ENCODE measurements at places on chromosomes 7 and 10. TPM values are rescaled to one million over a fixed set of nuclear protein-coding genes. Genes with fewer than 3 reads are reported as not detected.

DDX50 gene
- 45.6 TPM for total RNA-seq

MGMT gene
- total RNA-seq = 17.6 TPM

PAX2 gene
- total RNA-seq = not detected

TPK1 gene
- 9.9 TPM for total RNA-seq

DRGX gene
- total RNA-seq = not detected

TRIM50 gene
- not detected for total RNA-seq

FAM25A gene
- not detected for total RNA-seq

PRKRIP1 gene
- total RNA-seq = 13.8 TPM

CYP3A7 gene
- total RNA-seq = not detected

SLC16A12 gene
- total RNA-seq = 0.57 TPM

SLC26A3 gene
- not detected for total RNA-seq

SNX10 gene
- 4.0 TPM for total RNA-seq

- DNase-seq = no peak
Observed at GRCh38 chr7:50867034-50867356, 84.3 kb upstream of the GRB10 start.

GRCh38 chr7:8387551-8388256 is 45.7 kb upstream of the NXPH1 start:
- no peak for DNase-seq

DNA sequence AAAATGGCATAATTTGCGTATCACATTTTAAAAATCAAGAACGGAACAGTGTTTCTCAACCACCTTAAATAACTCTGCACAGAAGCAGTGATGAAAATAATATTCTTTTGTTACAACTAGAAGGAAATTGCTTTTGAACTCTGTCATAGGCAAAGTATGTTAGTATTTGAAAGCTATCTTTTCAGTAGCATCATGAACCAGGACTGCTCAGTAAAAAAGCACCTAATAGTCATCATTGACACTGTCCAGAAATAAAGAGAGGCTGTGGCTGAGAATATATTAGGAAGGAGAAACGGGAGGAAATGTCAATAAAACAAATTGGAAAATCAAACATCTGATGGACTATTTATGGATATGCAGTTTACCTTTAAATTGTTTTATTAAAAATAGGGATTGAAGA is 237.2 kb upstream of the AKR1E2 start:
- no peak for DNase-seq

DNA sequence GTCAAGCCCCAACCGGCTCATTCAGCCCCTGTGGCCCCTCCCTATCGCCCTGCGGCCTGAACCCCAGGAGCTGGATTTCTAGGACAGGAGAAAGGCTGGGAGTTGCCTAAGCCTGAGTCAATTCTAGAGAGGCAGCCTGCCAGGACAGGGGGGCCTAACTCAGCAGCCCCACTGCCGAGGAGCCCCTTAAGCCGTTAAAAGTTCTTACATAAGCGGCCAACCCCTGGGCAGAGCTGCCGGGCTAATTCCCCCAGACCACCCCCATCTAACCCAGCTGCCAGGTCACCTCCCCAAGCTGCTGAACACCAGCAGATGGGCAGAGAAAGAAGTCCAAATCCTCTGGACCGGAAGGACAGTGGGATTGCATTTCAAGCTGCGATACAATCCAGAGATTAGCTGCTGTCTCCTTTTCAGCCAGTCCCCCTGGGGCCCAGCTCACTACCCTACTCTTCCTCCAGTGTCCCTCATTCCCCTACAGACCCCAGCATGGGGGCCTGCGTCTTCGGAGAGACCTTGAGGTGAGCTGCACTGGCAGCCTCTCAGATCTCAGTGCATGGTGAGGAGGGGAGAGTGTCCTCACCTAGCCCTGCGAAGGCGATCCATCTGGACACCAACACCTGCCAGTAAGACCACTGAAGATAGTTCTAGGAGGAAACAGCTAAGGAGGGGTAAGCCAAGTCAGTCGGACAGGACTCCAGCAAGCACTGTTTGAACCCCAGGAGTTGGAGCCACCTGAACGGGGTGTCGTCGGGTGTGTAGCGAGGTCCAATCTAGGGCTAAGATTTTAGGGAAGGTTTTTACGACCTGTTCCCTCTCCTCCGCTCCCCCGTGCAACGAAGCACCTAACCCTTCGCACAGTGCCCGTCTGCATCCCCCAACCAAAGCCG is 830 bp downstream of the IMPDH1 start:
- peak; percentile 81 for DNase-seq

GRCh38 chr10:78377356-78377755 is 343.7 kb downstream of the RPS24 start:
- no peak for DNase-seq

- DNase-seq = no peak
Observed at GRCh38 chr10:127694580-127695193, 42.3 kb upstream of the FOXI2 start.

- DNase-seq = no peak
Observed at GRCh38 chr10:85946713-85947326, 419.8 kb downstream of the GRID1 start.

GRCh38 chr10:112533916-112534315 is 86.9 kb downstream of the VTI1A start:
- no peak for DNase-seq

DNA sequence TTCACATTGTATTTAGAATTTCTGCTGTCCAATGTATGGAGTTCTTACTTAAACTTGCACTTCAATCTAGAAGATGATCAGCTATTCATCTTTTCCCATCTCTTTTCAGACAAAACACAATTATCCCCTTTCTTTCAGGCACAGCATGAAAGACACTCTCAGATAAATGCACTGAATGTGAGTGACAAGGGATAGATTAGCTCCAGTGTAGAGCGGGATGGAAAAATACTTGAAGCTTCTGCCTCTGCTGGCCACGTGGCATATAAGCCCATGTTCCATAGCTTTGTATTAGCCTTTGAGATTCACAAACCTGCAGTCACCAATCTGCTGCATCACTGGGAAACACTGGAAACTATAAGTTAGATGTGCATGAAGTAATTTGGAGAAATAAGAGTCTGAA is 162.2 kb upstream of the FAM3C start:
- no peak for DNase-seq

DNA sequence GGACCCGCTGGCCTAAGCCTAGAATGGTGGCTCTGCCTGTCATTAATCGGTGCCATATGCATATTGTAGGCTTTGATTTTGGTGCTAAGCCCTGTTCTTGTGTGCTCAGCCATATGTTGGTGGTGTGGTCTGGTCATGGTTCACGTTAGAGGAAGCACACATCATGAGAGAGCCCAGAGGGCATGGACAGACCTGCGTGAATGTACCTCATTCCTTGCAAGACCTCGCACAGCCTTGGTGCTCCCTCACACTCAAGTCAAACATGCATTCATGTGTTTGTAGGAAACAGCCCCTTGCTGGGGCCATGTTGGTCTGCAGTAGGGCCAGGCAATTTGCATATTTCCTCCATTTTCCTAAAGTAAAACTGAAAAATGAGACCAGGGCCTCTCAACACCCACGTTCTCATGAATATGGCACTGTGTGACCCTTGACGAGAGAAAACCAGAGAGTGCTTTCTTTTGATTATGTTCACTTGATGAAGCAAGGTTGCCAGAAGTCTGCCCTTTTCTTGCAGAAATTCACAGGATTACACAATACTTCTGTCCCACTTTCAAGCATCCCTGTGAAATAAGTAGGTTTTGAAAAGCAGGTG is 268.7 kb downstream of the CELF2 start:
- no peak for DNase-seq

DNA sequence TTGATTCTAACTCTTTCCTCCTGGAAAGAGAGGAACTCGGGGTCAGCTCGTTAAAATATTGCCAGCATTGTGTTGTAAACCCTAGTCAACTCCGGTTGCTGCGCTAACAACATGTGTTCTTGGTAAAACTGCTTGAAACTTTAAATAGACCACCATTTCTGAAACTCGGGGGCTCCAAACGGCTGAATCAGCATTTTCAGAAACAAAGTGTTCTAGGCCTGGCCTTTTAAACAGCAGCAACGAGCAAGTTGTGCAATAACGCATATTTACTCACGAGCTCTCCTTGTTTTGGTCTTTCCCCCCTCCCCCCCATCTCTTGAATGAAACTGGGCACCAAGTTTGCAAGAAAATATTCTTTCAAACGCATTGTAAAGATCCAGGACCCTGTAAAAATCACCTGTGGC is 9.2 kb upstream of the GRB10 start:
- DNase-seq = no peak

GRCh38 chr7:128791121-128791971 is at the start of gene CCDC136:
TSS of gene CCDC136 (plus strand) at chr7:128791968. CDS start at chr7:128792412, 444 bp downstream.
- DNase-seq = peak; percentile 86

DNA sequence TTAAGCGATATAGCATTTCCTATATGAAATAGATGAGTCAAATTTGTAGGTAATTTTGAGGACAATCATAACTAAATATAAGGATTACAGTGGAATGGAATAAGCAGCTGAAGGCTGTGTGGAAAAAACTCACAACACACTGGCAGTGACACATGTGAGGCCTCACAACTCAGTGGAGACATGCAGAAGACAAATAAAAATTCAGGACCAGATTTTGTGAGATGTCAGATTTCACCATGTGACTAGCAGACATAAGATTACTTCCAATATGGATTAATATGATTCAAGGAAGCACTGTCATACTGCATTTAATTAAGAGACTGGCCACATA is 17.6 kb downstream of the ERLIN1 start:
- DNase-seq = no peak

- no peak for DNase-seq
Observed at GRCh38 chr7:129923709-129924108, 29.1 kb downstream of the UBE2H start.

DNA sequence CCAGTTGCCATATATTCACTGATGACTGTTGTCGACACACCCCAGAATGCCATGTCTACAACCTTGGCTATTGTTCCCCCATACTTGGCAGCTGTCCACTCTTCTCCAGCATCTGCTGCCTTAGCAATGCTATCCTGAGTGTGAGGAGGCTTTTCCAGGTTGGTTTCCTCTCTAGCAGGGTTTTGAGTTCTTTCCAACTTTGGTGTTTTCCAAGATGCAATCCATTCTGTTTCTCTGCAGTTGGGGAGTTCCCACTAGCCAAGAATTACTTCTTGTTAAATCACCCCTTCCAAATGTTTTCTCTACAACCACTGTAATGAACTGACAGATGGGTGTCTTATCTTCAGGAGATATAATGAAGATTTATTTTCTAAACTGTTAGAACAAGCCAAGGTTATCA is 617.4 kb downstream of the CCSER2 start:
- DNase-seq = no peak

DNA sequence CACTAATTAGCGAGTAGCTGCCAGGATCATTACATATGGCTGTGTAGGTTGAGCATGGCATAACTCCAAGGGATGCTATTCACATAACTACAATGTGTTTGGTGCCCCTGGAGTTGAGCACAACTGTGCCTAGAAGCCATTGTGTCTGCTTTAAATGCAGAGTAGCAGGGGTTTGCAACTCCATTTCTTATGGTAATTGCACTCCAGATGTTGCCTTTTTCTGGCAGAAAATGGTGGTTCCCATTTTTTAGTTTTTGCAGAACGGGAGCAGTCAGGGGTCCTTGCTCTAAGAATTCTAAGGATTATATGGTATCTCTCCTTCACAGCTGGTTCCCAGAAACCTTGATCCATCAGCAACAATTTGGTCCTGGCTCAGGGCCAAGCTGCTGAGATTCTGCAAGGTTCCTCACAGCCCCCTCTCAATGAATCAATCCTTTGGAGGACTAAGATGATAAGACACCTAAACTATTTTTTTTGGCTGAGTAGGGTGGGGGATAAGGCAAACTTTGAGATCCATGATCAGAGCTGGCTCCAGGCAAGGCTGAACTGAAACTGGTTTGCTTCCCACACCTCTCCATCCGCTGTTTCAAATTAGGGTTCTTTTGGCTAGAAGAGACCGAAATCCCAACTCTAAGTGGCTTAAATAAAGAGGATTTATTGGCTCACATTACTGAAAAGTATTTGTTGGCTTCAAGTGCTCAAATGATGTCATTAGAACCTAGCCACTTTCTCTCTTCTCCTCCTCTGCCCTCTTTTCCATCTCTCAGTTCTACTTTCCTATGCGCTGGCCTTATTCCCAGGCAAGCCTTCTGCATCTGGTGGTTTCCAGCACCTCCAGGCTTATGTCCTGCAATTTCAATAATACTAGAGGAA is 97.5 kb upstream of the CCDC6 start:
- no peak for DNase-seq

DNA sequence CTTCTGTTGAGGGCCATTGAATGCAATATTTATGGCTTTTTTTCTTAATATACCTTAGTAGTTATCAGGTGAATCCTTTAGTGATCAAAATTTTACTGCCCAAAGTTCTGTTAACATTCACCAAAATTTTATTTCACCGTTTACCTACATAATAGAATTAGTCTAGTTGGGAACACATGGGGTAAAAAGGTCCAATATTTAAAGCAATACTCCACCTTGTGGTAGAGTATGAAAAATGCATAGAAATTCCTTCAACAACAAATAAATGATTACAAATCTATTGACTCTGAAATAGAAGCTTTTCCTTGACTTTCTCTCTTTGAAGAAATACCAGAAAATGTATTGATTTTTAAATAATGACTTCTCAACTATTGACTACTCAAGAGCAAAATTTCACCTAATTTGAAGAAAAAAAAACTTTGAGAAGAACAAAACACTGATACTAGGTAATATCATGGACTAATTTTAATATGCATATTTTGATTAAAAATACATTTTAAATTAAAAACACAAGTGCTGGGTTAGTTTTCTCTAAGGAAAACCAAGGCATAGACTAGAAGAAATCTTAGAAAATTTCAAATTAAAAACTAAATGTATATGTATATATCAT is 43.3 kb downstream of the POLR1F start:
- no peak for DNase-seq

DNA sequence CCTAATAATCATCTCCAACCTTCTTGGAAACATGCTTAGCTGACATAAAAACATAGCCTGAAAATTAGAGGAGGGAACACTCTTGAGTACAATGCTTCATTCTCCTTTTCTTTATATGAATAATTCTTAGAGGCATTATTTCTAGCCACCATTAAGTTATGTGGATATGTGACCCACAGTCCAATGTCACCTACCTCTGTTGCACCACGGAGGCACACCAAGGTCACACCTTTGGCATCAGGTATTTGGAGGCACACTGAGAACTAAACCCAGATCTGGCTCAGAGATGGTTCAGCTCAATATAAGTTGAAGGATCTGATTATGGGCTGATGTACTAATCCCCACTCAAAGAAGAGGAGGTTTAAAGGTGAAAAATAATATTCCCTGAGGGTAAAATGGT is 385.1 kb downstream of the POM121L12 start:
- no peak for DNase-seq

- no peak for DNase-seq
Observed at GRCh38 chr7:105796365-105796764, 80.0 kb downstream of the ATXN7L1 start.

DNA sequence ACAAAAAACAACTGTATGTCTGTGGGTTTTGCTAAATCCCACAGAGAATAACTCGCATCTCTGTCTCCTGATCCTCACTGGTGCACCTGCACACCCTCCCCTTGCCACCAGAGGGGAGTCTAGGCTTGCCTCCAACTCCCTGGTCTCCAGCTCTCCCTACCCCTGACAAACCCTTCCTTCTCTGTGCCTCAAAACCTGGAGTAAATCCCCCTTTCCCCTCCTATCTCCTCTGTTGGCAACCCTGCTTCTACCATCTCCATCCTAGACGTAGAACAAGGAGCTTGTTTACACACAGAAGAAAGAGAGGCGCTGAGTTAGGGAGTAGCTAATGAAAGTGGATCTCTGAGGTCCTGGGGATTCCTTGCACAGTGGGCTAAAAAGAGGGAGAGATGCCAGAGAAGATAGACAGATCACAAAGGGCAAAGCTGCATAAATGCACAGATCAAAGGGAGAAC is 6.0 kb downstream of the MBLAC1 start:
- DNase-seq = no peak

Data from posterior vena cava (tissue), 2 donors.